Cerebellar nuclear complex (tissue), 1 donor: ENCODE measurements at places on chromosomes 2 and 18.

GRCh38 chr2:104413890-104414289 is 440.0 kb upstream of the POU3F3 start:
- DNase-seq = no peak

DNA sequence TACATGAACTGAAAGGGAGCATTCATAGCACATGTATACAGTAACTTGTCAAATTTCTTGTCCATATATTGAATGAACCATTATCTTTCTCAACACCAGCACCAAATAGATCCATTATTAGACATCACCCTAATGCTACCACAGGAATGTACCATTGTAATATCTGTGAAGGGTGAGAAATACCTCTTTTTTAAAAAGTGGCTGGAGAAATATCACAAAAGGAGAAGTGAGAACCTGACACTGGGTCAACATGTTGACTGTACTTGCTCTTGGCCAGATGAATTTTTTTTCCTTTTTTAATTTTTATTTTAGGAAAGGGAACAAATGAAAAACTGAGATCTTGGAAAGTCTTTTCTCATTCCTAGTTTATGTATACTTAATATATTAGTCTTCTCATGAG is 63.5 kb downstream of the CAVIN2 start:
- DNase-seq = no peak

GRCh38 chr18:36752929-36753865 is 75.6 kb downstream of the TPGS2 start:
- DNase-seq = no peak

- no peak for DNase-seq
Observed at GRCh38 chr2:21836261-21836660, 712.5 kb downstream of the TDRD15 start.

- no peak for DNase-seq
Observed at GRCh38 chr2:217652761-217653639, 349.8 kb downstream of the TNS1 start.

DNA sequence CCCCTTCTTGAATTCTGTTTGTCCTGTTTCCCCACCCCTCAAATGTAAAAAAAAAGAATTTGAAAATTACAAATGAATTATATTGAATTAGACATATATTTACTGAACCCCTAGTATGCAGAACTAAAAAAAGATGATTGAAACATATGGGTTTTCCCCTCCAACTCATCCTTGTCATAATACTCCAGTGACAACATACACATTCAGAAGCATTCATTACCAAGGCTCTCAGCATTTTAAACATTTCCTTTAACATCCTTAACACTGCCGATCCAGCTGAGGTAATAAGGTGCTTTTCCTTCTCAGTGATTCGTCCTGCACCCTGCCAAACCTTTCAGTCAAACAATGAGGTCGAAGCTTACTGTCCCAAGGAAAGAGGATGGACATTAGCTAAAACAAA is 53.1 kb upstream of the DTNB start:
- DNase-seq = no peak

DNA sequence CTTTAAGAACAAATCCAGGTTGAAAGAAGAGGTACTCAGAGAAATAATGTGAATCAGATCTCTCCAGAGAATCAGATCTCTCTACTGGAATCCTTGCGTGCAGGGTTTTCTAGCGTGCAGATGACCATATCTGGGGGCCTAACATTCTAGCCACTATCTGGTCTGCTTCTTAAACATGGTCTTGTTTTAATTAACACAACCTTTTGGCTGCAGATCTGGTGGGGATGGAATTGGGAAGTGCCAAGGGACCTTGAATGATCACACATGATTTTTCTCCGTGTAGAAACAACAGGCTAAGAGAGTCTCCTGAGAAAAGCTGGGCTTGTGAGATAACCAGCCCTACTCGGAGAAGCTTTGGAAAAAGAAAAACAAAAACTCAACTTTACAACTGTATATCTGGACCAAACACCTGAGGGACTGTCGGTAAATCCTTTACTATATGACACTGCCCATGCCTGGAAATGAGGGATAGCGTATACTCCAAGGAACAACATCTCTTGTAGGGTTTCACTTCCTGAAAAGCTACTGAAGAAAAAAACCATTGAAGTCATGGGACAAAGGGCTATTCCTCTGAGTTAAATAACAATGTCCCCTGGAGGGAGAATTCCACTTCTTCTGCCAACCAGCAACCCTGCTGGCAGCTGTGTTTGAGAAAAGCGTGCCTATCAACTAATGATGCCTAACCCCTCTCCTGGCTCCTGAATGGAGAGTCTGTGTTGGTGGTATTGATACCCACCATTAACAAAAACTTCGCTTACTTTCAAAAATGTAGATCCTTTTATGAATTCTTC is 171.0 kb upstream of the REV1 start:
- DNase-seq = no peak

DNA sequence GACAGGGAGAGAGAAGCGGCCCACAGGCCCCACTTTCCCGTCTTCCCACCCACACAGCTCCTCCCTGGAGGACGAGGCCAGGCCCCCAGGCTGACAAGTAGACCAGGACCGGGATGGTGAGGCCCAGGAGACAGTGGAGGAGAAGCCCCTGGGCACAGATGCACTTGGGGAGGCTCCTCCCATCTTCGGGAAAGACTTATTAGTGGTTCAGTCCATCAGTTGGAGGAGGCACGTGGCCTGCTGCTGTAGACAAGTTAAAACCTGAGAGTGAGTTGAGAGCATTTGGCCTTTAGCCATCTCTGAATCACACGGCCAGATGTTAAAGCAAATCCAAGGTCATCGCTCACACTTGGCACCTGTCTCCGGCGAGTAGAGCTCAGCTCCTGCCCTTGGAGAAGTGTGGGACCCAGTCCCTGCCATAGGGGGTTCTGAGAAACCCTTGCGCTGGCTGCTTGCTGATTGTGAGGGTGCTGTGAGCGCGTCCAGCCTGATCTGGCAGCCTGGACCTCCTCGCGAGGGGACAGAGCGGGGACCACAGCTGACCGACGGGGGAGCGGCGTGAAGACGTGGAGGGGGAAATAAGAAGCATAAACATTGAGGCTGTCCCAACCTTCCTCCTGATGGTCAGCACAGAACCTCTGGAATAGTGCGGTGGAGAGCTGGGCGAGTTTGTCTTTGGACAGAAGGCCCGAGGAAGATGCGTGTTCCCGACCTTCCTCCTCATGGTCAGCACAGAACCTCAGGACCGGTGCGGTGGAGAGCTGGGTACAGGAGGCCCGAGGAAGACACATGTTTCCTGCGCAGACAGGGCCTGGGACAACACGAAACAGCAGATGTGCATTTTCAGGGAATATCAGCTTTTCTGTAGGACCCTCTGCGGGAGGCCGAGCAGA is 24.7 kb upstream of the ALLC start:
- no peak for DNase-seq

GRCh38 chr2:64391424-64391823 is 62.5 kb upstream of the LGALSL start:
- DNase-seq = no peak

GRCh38 chr2:47653902-47654789 is 128.8 kb upstream of the MSH6 start:
- no peak for DNase-seq

GRCh38 chr18:4270988-4271387 is 184.1 kb downstream of the DLGAP1 start:
- DNase-seq = no peak

DNA sequence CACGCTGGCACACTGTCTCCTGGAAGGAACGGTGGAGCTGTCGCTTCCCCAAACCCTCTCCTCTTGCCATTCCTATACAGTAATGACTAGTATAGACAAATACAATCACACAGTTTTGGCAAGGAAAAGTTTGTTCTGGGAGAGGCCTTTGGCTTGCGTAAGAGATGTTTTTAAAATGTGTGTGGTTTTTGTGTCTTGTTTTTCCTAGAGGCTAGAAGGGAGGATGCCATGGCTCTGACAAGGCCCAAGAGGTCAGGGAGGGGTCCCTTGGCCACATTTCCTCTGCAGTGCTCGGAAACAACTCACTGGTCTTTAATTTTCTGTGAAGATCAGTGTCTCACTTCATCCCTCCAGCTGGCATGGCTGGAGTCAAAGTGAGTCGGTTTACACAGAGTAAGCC is 195.9 kb downstream of the SH3RF3 start:
- DNase-seq = no peak

DNA sequence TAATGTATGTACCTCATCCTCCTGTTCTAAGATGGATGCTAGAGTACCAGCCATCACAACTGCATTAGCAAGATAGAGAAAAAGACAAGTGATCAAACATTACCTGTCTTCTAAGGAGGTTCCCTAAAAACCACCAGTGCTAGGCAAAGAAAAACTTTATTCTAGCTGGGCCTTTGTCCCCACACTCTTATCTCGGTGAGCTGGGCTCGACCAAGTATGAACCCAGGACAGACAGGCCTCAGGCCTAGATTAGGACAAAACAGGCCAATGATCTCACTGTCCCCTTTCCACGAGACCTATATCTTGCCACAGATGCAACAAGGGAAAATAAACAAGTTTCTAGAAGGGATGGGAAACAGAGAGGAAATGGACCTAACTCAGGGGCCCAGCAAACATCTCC is 127.6 kb upstream of the PKDCC start:
- DNase-seq = no peak

- DNase-seq = no peak
Observed at GRCh38 chr2:229610872-229611271, 103.5 kb downstream of the DNER start.

- peak; percentile 6 for DNase-seq
Observed at GRCh38 chr2:26033270-26033817, 540 bp upstream of the RAB10 start.

- no peak for DNase-seq
Observed at GRCh38 chr2:38056216-38056615, 19.7 kb downstream of the CYP1B1 start.

- DNase-seq = no peak
Observed at GRCh38 chr18:13446024-13446423, 227.5 kb downstream of the LDLRAD4 start.

DNA sequence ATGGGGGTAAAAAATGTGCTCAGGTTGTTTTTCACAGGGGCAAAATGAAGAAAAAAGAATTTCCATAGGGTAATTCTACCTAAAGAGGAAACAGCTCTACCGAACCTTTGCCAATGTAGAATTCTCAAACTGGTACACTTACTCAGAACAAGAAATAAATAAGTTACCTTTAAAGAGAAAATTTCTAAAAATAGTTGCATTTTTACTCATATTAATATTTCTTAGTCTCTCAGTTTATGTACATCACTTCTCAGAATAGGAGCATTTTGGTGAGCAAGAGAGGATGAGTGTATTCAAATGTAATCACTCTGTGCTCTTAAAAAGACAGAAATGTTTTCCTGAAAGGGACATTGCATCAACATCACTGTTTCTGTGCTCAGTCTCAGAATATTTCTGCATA is 574.7 kb upstream of the SLC8A1 start:
- DNase-seq = no peak

- no peak for DNase-seq
Observed at GRCh38 chr2:197369228-197369932, 58.8 kb upstream of the ANKRD44 start.

- no peak for DNase-seq
Observed at GRCh38 chr2:43438858-43439655, 156.8 kb downstream of the THADA start.

DNA sequence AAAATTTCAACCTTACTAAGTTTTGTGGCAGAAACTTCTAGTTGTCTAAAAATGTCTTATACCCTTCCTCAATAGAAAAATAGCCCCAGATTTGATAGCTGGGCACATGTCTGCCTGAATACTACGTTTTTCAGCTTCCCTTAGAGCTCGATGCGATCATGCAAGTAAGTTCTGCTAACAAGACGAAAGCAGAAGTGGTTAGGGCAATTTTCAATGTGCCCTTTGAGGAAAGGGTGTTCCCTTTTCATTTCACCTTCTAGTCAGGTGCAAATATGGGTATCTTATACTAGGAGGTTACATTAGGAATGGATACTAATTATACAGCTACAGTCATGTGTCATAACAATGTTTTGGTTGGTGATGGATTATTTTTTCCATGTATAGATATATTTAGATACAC is 1572.1 kb upstream of the LRRTM1 start:
- DNase-seq = no peak

GRCh38 chr18:58177004-58177717 is 133.1 kb downstream of the NEDD4L start:
- DNase-seq = no peak

DNA sequence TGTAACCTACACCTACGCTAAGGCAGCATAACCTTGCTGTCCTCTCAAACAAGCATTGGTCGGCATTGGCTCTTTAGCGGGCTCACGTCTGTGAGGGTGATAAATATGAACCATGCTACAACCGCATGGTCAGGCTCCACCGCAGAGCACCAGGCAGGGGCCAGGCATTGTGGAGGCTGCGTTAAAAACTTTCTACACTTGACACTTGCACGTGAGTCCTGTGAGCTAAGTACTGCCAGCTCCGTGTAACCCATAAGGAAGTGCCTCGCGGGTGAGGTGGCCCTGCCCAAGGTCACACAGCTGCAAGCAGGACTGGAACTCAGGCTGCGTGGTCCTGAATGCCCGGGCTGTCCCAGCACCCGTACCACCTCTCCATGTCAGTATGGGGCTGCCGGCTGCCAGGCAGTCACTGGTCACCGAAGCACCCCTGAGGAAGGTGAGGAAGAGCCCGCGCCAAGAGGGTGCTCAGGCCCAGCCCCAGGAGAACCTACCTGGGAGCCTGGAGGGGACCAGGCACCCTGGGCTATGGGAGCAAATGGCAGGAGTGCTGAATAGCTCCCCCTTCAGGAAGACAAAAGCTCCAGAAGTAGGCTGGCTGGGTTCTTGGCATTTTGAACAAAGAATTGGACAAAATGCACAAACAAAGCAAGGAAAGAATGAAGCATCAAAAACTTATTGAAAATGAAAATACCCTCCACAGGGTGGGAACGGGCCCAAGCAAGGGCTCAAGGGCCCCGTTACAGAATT is 271.1 kb upstream of the RAB6C start:
- no peak for DNase-seq

- no peak for DNase-seq
Observed at GRCh38 chr18:35571138-35571537, 10.4 kb upstream of the GALNT1 start.

- no peak for DNase-seq
Observed at GRCh38 chr2:160703648-160704585, 210.3 kb upstream of the RBMS1 start.

DNA sequence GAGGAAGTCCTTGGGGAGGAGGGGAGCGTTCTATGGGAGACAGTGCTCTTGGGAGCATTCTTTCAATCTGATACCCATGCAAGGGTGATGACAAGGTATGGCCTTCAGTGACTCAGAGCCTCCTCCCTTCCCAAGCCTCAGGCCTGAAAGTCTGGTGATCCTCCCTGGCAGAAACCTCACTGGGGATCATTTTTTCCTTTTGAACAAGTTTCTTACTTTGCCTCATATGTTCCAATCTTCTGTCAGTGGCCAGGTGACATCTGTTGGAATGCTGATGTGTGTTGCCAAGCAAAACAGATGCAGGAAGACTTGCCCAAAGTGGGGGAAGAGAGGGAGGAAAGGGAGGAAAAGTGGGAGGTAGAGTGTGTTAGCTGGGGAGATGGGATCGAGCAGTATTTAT is 224.8 kb downstream of the NEDD4L start:
- DNase-seq = no peak

DNA sequence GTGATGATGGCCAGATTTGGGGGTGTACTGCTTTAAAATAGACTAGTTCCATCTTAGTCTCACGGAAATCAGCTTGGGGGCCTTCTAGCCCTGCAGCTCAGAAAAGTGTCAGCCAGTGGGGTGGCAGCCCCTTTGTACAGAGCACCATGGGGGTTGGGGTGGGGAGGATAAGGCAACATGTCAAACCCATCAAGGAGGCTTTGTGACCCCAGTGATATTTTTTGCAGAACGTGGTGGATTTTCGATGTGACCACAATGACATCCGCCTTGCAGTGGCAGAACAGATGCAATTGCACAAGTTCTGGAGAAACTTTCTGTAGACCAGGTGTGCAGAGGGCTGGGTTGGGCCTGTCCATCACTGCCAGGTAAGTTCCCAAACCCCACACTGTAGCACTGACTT is 3.0 kb upstream of the CD8A start:
- DNase-seq = no peak
